ENCODE measurements at places on chromosomes 4 and X.

DNA sequence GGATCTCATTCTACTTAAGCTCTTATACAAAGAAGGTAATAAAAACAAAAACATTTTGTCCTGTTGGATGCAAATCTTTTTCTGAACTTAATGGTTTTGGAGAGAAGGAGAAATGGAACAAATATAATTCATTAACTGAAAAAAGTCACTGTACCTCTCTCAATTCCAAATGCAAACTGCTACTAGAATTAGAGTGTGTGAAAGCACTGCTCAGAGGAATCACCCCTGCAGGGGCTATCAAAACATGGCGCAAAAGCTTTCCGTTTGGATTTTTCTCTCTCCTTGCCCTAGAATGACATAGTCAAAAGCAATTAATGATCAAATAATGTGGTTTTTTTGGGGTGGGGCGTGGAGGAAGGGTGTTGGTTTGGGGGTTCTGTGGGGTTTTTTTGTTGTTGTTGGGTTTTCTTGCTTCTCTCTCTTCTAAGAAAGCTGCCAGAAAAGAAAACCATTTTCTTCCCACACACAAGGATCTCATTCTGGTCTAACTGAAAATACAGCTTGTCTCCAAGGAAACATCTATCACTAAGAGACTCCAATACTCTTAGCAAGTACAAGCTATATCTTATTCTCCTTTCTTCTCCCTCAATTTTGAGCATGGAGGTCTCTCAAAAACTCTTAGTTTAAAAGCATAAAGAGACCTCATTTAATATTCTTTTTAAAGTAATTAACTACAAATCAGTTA lies 41.6 kb downstream of the USP46 start:
- no peak for DNase-seq

- no peak for DNase-seq
Observed at GRCh38 chr4:152892974-152893373, 43.1 kb upstream of the FHDC1 start.

GRCh38 chr4:141391771-141392170 lies 171.1 kb downstream of the ZNF330 start:
- DNase-seq = no peak

GRCh38 chr4:148447681-148448080 lies 5.5 kb upstream of the NR3C2 start:
- DNase-seq = no peak

DNA sequence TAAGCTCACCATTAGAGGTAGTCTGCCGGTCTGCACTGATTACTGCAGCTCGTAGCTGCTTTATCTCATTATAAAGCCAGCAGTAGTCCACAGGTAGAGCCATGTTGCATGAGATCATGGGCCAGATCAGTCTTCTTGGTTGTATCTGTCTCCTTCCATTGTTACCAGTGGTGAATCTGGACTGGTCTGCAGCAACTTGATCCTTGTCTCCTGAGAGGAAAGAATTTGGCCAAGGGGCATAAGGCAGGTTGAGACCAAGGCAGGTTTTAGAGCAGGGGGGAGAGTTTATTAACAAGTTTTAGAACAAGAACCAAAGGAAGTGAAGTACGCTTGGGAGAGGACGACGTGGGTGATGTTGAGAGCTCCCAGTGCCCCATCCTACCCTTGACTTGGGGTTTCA lies 228.5 kb downstream of the STIM2 start:
- DNase-seq = no peak

DNA sequence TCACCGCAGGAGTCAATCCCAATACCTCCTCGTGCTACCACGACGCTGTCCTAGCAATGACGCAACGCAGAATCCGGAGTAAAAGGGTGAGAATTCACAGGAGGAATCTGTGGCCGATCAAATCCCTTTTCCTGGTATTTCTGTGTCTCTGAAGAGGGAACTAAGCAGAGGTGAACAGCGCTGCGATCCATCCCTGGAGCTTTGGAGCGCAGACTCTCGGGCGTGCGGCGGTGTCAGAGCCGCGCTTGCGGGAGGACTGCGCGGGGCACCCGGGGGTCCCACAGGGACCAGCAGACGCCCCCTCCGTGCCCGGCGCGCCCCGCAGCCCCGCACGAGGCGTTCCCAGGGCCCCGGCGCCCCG lies 17.2 kb upstream of the ZNF718 start:
- no peak for DNase-seq

DNA sequence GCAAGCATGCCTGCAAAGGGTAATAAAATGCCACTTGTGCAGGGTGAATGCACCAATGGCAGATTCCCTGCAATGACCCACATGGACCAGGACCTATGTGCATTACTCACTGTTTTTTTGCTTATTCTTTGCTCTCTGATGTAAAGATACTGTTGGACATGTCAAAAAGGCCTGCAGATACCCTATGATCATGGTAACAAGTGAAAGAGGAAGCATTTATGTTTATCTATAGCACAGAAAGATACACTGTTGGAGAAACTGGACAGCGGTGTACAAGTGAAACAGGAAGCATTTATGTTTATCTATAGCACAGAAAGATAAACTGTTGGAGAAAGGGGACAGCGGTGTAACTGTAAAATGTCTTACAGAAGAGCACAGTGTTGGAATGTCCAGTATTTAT lies 127.5 kb downstream of the PAPSS1 start:
- no peak for DNase-seq

GRCh38 chr4:114017120-114017917 lies 37.9 kb upstream of the ARSJ start:
- DNase-seq = no peak

DNA sequence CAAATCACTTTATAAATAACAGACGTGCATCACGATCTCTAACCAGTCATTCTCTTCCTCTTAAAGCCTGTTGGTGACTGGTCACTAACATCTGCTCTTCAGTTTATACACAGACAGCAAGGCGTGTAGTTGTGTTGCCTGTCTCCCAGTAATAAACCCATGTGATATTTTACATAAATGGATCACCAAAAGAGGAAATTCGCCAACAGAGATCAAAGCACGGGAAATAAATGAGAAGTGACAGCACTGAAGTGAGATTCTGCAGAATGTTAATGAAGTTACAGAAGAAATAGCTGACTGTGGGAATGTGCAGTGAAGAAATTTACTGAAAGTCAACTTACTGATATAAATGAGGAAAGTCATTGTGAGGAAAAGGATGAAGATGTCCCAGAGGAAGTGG lies 47.0 kb downstream of the AFF1 start:
- DNase-seq = no peak

- no peak for DNase-seq
Observed at GRCh38 chr4:162727232-162727631, 439.5 kb downstream of the NAF1 start.

- no peak for DNase-seq
Observed at GRCh38 chr4:121913667-121914066, 38.2 kb downstream of the TRPC3 start.

- DNase-seq = no peak
Observed at GRCh38 chr4:88623097-88623496, 30.8 kb downstream of the HERC3 start.

DNA sequence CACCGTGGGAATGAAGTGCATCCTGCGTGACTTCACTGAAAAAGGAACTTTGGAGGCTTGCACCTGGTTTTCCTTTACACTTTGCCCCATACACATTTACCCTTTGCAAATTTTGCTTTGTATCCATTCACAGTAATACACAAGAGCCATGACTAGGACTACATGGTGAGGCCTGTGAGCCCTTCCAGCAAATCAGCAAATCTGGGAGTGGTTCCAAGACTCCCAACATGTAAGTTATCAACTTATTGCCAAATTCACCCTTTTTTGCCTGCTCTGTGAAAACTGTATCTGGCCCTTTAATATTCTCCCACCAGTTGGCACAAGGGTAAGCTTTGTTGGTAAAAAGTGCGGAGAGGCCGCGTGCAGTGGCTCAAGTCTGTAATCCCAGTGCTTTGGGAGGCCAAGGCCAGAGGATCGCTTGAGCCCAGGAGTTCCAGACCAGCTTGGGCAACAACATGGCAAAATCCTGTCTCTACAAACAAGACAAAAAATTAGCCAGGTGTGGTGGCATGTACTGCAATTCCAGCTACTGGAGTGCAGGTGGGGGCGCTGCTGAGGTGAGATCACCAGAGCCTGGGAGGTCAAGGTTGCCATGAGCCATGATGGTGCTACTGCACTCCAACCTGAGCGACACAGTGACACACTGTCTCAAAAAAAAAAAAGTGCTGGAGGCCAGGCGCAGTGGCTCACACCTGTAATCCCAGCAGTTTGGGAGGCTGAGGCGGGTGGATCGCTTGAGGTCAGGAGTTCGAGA lies 5.0 kb downstream of the PRMT9 start:
- no peak for DNase-seq

GRCh38 chr4:160213366-160213765 lies 1110.5 kb downstream of the RAPGEF2 start:
- DNase-seq = no peak

DNA sequence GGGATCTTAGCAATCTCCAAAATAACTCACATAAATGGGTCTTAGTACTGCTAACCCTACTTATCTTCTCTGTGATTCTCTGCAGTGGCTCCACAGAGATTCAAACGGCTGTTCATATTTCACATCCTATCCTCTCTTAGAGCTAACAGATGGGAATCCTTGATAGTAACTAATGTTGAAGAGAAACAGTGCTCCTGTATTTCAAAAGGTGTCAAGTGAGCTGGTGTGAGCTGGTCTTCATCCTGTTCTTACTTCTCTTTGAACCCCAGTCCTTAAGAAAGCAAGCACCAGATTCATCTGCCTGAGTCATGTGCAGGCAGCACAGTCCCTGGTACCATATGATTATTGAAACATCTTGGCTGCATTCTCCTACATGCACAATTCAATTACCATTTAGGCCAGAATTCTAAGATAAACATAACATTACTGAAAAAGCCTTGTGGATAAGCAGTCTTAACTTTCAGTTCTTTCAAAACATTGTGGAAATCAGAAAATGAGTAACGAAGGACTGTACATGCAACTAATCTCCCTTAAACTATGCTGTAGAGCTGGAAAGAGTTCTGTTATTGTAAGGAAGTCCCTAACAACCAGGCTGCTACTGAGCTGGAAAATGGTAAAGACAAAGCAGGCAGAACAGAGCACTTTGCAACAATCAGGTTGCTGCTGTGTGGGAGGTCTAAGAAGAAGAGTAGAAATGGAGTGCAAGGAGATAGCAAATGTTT lies 153.1 kb downstream of the NPNT start:
- DNase-seq = no peak

GRCh38 chr4:79599691-79600090 lies 191.7 kb upstream of the GK2 start:
- DNase-seq = no peak

- no peak for DNase-seq
Observed at GRCh38 chr4:38491854-38492478, 172.0 kb upstream of the KLF3 start.

DNA sequence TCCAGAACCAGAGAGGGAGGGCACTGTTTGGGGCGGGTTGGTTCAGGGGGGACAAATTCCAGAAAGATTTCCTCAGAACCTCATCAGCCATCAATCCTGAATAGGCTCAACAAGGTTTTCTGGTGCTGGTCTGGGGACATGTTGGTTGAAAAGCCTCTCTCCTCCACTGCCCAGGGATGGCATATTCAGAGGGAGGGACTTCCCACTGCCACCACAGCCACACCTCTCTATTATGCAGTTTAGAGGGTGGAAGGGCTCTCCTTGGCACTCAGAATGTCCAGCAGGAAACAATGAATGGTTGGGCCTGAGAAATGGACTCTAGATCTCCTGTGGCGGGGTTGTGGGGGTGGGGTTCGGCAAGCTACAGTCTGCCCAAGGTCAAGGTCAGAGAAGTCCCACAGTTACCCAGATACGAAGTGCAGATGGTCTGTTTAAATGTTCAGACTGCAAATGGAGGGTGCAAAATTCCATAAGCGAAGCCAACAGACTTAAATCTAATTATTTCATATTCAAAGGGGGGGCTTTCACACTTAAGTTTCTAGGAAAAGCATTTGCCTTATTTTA lies 70.7 kb downstream of the LEF1 start:
- DNase-seq = no peak

DNA sequence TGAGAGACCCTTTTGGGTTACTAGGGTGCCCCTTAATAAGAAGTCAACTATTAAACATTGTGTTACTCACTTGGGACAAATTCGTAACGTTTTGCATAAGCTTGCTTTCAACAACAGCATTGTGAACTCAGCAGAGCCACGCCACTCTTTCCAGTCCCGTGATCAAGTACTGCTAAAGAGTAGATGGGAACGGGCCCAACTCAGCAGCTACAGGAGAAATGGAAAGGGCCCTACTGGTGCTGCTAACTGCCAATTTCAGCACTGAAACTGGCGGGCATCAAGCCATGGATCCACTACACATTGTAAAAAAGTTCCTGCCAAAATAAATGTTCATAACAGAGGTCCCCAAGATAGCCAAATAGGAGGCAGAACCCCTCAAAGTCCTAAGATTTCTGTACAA lies 19.0 kb upstream of the DHX15 start:
- no peak for DNase-seq

- DNase-seq = no peak
Observed at GRCh38 chr4:99991741-99992140, 41.7 kb upstream of the H2AZ1 start.

- DNase-seq = no peak
Observed at GRCh38 chr4:169345316-169345721, 74.6 kb upstream of the SH3RF1 start.

DNA sequence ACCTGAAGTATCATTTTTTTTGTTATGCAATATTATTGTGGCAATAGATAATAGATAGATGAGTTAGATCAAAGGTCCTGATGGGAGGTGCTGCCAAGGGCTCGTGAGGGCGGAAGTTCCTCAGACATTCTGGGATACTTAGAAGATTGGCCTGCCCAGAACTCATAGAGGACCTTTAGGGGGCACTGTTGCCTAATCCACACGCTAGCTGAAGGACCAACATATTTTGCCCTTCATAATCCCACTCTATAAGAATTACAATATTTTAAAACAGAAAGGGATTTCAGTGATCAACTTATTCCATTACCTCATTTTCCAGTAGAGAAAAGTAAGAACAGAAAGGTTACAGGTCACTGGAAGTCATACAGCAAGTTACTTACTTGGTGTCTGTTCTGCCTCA lies 22.9 kb upstream of the COX7B2 start:
- DNase-seq = no peak

DNA sequence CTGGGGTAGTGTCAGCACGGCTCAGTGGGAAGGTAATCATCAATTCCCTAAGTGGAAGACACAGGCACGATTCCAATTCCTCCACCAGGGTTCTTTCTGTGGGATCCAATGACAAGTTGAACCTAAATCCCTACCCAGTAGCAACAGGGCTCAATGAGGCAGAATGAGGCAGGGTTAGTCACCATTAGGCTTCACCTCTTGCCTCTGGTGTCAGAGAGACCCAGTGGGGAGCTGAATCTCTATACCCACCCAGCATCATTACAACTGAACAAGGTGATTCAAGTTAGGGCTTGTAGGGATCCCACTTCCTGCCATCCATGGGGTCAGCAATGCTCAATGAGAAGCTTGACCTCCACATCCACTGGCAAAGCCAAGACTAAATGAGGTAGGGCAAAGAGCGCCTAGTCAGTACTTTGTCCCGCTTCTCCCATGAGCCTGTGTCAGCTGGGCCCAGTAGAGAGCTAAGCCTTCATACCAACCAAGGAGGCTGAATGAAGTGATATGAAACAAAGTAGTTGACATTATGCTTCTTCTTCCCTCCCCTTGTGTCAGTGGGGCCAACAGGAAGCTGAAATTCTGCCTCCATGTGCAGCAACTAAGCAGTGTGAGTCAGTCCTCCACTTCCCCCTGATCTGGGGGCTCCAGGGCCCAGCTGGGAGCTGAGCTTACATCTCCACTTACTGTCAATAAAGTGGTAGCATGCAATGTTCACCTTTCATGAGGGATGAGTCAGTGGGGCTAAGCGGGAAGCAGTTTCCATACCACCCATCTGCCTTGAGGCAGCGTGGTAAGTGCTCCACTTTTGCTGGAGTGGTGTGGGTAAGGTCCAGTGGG lies 36.4 kb upstream of the RBM41 start:
- DNase-seq = no peak

GRCh38 chr4:107835406-107835805 lies 10.7 kb downstream of the SGMS2 start:
- no peak for DNase-seq
